ENCODE measurements at places on chromosomes 7 and 10.

DNA sequence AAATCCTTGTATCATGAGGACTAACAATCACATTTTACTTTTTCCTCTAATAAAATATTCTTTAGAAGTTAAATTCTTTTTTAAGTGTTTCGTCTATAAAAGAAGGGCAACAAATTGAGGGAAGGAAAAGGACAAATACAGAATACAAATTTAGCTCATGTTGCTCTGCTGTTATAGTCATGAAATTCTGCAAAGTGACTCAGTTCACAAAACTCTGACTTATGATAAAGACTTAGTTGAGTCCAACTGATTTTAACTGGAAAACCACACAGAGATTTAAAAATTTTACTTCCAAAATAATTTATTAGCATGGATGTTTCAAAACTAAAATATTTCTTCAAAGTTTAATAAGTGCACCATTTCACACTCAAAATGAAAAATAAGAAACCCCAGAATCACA is 75.0 kb upstream of the GPR22 start:
- no peak for DNase-seq
- no peaks in the 10 kb centered on the region for H3K4me1 ChIP-seq
- no peak overlapping the region for H3K27ac ChIP-seq
- no peaks in the 10 kb centered on the region for H3K27me3 ChIP-seq

- no peaks in the 10 kb centered on the region for H3K36me3 ChIP-seq
- no peaks in the 10 kb centered on the region for H3K27me3 ChIP-seq
- H3K4me1 ChIP-seq, result no peaks in the 10 kb centered on the region
- H3K27ac ChIP-seq, result no peak overlapping the region
- H3K4me3 ChIP-seq, result no peak overlapping the region
These were observed 30.8 kb upstream of the DRGX start for GRCh38 chr10:49426490-49427360.

DNA sequence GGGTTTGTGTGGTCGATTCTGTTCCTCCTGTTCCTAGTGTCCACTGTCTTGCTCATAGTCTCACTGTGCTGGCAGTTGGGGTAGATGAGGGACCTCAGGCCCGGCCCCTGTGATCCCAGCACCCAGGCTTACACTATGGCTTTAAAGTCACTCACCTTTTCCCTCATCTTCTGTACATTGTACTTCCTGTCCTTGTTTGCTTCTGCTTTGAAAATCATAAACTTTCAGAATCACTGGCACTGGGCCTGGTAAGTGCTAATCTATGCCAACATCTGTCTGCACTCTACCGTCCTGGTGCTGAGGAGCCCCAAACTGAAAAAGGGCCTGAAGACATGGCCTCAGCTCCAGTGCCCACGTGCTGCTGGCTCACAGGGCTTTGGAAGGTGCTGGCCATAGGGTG is 5.7 kb upstream of the TAS2R60 start:
- no peaks in the 10 kb centered on the region for H3K36me3 ChIP-seq
- peaks cover 4% of the 10 kb centered on the region for H3K27me3 ChIP-seq
- no peaks in the 10 kb centered on the region for H3K4me1 ChIP-seq
- no peak for DNase-seq
- no peak overlapping the region for H3K27ac ChIP-seq

DNA sequence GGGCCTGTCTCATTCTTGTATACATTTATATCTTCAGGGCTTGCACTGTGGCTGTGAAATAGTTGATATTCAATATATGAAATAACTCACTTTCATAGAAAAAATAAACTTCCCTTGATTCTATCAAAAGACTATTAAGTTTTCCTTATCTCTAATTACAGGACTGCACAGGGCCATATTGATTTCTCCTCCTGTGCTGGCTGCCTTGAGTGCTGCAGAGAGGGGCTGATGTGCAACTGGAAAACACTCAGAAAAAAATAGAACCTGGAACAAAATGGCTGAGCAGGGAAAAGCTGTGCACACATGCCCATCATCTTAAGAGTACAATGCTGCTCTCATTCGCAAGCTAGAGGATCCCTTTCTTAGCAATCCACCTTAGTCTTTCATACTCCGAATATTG is 5.9 kb upstream of the HDAC9 start:
- no peak overlapping the region for H3K4me3 ChIP-seq
- no peak overlapping the region for H3K27ac ChIP-seq
- no peaks in the 10 kb centered on the region for H3K36me3 ChIP-seq
- no peak for DNase-seq
- no peaks in the 10 kb centered on the region for H3K4me1 ChIP-seq
- no peaks in the 10 kb centered on the region for H3K27me3 ChIP-seq

DNA sequence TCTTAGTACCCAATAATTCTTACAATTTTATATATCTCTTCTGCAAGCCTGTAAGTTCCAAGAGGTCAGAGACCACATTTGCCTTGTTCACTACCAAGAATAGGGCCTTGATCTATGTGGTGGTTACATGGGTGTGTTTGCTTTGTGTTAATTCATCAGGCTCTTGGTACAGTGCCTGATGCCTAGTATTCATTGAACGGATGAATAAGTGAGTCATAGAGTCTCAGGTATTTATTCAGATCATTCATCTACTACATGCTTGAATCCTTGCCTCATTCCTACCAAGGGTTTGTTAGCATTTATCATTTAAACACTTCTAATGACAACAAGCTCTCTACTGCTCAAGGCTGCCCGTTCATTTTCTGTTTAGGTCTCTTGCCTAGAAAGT is 11.3 kb upstream of the SGPL1 start:
- DNase-seq, result no peak
- no peak overlapping the region for H3K27ac ChIP-seq
- H3K4me3 ChIP-seq, result no peak overlapping the region

DNA sequence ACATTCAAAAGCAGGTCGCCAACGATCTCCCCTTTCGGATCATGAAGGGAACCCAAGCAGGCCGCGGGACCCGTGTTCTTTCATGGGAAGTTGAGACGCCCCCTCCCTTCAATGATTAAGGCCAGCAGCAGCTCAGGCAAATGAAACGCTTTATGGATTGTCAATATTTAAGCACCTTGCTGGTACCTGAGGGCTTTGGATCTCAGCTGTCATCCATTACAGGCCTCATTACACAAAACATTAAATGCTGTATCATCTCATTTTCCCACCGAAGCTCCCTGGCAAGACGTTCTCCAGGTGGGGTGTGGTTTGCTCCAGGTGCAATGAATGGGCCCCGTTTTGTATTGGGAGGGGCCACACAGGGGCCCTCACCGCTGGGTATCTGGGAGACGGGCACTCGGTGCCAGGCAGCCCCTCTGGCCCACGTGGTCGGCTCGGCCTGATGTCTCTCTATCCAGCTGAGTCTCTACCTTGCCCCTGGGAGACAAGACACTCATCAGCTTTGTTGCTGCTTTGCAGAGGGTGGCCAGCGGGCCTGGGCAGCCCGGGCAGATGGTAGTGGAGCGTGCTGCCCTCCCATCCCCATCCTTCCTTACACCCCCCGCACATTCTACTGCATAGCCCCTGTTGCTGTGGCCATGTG is 456.1 kb upstream of the FOXK1 start:
- H3K27ac ChIP-seq, result no peak overlapping the region
- no peaks in the 10 kb centered on the region for H3K4me1 ChIP-seq
- no peaks in the 10 kb centered on the region for H3K36me3 ChIP-seq
- no peak for DNase-seq
- H3K27me3 ChIP-seq, result no peaks in the 10 kb centered on the region
- H3K4me3 ChIP-seq, result no peak overlapping the region

DNA sequence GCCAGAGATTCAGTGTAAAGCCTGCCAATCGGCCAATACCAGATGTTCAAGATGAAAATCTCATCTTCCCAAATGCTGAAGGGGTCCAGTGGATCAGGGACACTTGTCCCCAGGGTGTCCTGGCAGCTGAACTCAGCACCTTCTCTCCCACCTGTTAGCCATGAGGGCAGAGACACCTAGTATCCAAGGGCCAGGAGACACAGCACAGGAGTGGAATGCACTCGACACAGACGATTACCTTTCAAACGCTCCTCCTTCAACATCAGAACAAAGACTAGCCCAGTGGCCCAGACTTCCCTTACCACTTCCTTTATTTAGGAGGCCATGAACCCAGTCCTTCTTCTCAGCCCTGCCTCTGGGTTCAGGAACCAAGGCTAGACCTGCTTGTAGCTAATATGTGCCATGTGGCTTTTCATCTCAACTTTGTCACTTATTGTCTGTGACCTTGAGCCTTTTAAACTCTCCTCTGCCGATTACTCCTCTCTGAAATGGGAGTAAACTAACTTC is 180.3 kb upstream of the PLXNA4 start:
- no peak for DNase-seq
- H3K27ac ChIP-seq, result no peak overlapping the region
- H3K27me3 ChIP-seq, result no peaks in the 10 kb centered on the region
- H3K4me3 ChIP-seq, result no peak overlapping the region
- H3K4me1 ChIP-seq, result no peaks in the 10 kb centered on the region

DNA sequence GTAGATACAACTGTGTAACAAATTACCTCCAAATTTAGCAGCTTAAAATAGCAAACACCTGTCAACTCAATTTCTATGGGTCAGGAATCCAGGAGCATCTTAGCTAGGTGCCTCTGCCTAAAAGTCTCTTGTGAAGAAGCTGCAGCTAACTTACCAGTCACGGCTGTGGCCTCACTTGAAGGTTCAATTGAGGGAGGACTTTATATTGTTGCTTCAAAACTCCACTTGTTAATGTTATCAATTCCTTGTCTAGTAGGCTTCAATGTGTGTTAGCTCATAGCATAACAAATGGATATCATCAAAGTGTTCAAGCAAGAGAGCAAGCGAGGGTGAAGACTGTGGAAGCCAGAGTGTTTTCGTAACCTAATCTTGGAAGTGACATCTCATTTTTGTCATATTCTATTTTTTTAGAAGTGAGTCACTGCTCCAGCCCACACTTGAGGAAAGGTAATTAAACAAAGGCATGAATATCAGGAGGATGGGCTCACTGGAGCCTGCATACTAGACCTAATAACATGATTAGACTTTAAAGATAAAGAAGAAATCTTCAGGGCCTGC is 172.9 kb downstream of the SPAG6 start:
- no peaks in the 10 kb centered on the region for H3K4me1 ChIP-seq
- DNase-seq, result no peak
- no peak overlapping the region for H3K4me3 ChIP-seq
- H3K27ac ChIP-seq, result no peak overlapping the region
- H3K27me3 ChIP-seq, result no peaks in the 10 kb centered on the region

GRCh38 chr10:14173706-14174594 is 156.8 kb downstream of the FRMD4A start:
- H3K4me1 ChIP-seq, result peaks cover 5% of the 10 kb centered on the region
- H3K36me3 ChIP-seq, result no peaks in the 10 kb centered on the region
- H3K4me3 ChIP-seq, result peak overlapping the region; percentile 44

DNA sequence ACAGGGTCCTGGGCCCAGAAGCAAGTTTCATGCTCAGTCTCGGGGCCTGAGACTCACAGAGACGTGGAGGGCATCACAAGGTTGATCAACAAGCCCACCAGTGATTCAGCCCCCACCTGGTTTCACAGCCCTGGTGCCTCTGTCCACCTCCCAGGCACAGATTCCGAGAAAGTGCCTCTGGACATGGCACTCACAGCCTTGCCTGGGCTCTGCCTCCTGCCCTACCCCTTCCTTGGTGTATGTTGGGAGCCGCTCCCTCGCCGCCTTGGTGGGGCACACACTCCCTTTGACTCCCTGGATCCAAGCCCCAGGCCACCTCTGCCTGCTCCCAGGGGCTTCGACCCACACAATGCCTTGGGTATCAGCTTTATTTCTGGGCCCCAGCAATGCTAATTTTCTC is 200.8 kb upstream of the PPP2R2D start:
- no peak overlapping the region for H3K4me3 ChIP-seq
- no peak for DNase-seq
- no peaks in the 10 kb centered on the region for H3K4me1 ChIP-seq
- no peaks in the 10 kb centered on the region for H3K27me3 ChIP-seq
- H3K36me3 ChIP-seq, result no peaks in the 10 kb centered on the region

DNA sequence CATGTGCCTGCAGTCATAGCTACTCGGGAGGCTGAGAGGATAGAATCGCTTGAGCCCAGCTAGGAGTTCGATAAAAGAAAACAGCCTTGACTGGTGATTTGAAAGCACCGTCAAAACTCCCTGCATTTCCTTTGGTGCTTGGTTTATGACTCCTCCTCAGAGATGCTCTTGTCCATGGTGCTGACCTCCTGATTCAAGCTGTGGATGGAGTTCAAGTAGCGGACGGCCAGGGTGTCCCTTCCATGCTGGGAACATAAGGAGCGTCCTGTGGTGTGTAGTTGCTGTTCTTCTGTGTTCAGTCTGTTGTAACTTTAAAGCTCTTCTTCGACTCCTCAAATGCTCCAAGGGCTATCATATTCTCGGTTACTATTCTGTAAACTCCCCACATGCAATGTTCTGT is 382.5 kb upstream of the KIAA1217 start:
- H3K36me3 ChIP-seq, result no peaks in the 10 kb centered on the region
- DNase-seq, result no peak
- H3K4me1 ChIP-seq, result no peaks in the 10 kb centered on the region

DNA sequence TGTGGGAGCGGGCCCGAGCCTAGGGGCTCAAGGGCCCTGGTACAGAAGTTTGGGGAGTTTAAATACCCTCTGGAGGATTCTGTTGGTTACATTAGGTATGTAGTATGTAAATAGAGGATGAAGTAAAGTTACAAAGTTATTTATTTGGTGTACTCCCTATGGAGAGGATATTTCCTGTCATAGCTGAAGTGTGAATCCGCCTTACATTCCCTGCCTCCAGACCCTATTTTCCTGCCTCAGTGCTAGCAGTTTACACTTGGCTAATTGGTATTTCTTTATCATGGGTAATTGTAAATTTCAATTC is 60.6 kb upstream of the KLF14 start:
- no peaks in the 10 kb centered on the region for H3K4me1 ChIP-seq
- H3K36me3 ChIP-seq, result no peaks in the 10 kb centered on the region
- H3K27ac ChIP-seq, result no peak overlapping the region
- H3K27me3 ChIP-seq, result no peaks in the 10 kb centered on the region
- DNase-seq, result no peak
- no peak overlapping the region for H3K4me3 ChIP-seq

DNA sequence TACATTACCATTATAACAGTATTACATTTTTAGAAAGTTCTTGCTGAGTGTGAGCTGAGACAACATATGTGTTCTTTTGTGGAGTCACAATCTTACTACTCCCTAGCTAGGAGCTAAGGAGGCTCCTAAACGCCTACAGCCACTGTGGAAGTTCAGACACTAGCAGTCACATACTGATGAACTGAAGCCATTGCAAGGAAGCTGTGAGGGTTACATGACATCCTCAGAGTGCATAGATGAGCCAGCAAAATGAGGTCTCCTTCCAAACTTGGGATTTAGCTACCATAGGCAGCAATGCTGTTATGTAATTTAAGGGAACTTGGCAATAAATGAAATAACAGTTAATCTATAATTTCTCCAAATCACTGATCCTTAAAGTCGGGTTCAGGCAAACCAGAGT is 10.8 kb upstream of the ST7 start:
- H3K36me3 ChIP-seq, result no peaks in the 10 kb centered on the region
- no peak overlapping the region for H3K4me3 ChIP-seq
- H3K4me1 ChIP-seq, result no peaks in the 10 kb centered on the region
- no peak overlapping the region for H3K27ac ChIP-seq
- no peak for DNase-seq

GRCh38 chr10:30687698-30688213 is 58.2 kb upstream of the LYZL2 start:
- peaks cover 5% of the 10 kb centered on the region for H3K27me3 ChIP-seq
- no peaks in the 10 kb centered on the region for H3K36me3 ChIP-seq
- H3K4me3 ChIP-seq, result no peak overlapping the region
- H3K27ac ChIP-seq, result no peak overlapping the region

Measured in CD8-positive, alpha-beta memory T cell (primary cell).